ENCODE measurements at places on chromosomes 4 and X.

GRCh38 chr4:97548186-97548585, 595.1 kb downstream of the STPG2 start:
- no peak for DNase-seq

- no peak for DNase-seq
These were observed 11.6 kb downstream of the CXCL13 start for GRCh38 chr4:77617203-77617602.

GRCh38 chr4:83232082-83232481, 52.5 kb downstream of the COQ2 start:
- no peak for DNase-seq

- no peak for DNase-seq
These were observed 2.3 kb downstream of the MPP1 start for GRCh38 chrX:154802947-154803346.

DNA sequence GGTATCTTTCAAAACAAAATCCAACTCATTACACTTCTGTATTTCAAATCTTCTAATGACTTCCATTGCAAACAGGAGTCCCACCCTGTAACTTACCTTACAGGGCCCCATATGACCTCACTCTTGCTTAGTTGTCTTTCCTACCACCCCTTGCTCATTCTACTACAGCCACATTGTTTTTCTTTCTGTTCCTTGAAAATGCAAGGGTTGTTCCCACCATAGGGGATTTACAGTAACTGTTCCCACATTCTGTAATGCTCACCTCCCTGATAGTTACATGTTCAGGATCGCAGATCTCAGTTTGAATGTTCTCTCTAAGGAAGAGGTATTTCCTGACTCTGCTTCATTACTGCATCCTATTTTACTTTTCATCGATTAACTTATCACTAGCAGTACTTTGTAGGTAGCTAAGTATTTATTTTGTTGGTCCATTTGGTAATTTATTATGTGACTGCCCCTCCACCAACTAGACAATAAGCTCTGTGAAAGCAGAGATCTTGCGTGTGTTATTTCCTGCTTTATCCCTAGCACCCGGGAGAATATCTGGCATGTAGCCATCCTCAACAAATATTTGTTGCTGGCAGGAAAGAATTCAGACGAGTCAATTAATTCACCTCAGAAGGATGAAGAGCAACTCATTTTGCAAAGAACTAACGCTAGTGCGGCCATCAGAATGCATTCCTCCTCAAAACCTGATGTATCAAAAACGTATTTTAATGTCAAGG, 21.4 kb downstream of the MAOB start:
- DNase-seq: no peak

DNA sequence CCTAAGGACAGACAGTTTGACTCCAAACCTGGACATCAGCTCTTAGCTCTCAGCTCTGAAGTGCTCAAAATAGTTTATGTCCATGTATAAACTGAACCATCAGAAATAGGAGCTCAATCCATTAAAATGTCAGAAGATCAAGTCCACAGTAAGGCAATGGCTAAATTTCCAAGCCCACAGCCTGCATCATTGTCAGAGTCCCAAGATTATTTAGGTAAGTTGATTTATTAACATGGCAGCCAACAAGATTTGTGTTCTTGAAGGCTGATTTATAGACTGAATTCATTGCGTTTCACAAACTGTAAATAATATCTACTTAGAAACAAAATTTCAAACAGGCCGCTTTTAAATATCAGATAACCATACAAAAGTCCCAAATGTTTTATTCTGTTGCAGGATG, 286.5 kb upstream of the ADGRL3 start:
- no peak for DNase-seq

DNA sequence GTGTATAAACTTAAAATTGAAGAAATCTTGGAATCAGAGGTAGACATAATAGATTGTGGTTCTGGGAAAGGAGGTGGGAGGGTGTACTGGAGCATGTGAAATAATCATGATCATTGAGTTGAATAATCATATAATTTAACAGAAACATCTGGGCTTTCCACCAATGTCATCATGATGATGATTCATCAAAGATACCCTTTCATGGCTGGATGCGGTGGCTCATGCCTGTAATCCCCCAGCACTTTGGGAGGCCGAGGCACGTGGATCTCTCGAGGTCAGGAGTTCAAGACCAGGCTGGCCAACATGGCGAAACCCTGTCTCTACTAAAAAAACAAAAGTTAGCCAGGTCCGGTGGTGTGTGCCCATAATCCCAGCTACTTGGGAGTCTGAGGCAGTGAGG, 6.7 kb upstream of the RUFY3 start:
- DNase-seq: no peak

DNA sequence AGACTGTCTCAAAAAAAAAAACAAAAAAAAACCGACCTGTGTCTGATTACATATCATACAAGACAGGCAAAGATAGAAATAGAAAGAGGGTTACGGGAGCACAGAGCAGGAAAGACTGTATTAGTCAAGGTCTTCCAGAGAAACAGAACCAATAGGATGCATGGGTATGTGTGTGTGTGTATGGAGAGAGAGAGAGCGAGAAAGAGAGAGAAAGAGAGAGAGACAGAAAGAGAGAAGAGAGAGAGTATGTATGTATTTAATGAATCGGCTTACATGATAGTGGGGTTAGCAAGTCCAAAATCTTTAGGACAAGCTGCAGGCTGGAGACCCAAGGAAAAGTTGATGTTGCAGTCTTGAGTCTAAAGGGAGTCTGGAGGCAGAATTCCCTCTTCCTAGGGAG, 7.5 kb upstream of the DDX3X start:
- no peak for DNase-seq

DNA sequence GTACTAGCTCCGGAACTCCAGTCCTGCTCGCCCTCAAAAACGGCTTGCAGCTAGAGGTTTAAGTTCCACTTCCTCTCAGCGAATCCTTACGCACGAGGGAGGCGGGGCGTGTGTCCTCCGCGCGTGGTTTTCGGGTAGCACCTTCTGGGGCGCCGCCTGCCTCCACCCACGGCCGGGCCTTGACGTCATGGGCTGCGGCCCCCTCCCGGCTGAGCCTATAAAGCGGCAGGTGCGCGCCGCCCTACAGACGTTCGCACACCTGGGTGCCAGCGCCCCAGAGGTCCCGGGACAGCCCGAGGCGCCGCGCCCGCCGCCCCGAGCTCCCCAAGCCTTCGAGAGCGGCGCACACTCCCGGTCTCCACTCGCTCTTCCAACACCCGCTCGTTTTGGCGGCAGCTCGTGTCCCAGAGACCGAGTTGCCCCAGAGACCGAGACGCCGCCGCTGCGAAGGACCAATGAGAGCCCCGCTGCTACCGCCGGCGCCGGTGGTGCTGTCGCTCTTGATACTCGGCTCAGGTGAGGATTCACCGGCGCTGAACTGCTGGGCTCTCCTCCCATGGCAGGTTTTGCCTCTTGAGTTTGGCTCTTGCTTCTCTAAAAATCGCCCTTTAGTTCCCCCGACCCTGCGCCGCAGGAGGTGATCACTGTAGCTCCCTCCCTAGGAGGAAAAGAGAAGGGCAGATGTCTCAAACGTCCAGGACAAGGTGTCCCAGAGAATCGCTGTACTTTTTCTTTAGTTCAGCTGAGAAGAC, at the start of gene AREG:
Gene AREG, plus strand, starts transcription at position 246 of the 752 bp plus-strand sequence. Its CDS starts 210 bp downstream, at position 456.
- DNase-seq: peak; percentile 90

GRCh38 chr4:10806953-10807645, 122.5 kb upstream of the CLNK start:
- DNase-seq: no peak

DNA sequence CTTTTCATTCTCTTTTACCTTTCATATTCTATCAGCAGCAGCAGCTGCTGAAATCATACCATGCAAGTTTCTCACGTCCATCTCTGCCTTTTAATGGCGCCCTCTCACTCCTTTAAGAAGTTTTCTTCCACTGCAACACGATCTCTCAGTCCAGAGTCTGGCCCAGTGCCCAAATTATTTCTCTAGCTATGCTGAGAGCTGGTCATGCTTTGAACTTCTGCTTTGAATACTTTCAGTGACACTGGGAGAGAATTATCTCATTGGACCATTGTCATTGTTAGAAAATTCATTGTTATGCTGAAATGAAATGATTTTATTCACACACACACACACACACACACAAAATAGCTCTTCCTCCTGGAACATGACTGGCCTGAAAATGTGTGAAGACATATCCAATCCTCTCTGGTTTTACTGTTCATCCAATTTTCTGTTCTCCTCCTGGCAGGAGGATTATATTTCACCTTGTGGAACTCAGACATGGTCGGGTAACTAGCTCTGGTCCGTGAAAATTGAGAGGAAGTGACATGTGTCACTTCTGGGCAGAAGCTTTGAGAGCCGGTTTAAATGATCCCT, 1.3 kb upstream of the PDHA1 start:
- no peak for DNase-seq

DNA sequence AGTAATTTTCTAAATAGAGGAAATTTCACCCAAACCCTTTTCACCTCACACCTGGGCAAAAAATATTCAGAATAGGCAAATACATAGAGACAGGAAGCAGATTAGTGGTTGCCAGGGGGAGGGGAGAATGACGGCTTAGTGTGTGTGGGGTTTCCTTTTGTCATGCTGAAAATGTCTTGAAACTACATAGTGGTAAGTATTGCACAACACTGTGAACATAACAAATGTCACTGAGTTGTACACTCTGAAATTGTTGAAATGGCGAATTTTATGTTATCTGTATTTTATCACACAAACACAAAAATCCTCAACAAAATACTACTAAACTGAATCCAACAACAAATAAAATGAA, 60.7 kb upstream of the PLAC1 start:
- no peak for DNase-seq

GRCh38 chr4:121464854-121465253, 84.0 kb upstream of the QRFPR start:
- DNase-seq: no peak

DNA sequence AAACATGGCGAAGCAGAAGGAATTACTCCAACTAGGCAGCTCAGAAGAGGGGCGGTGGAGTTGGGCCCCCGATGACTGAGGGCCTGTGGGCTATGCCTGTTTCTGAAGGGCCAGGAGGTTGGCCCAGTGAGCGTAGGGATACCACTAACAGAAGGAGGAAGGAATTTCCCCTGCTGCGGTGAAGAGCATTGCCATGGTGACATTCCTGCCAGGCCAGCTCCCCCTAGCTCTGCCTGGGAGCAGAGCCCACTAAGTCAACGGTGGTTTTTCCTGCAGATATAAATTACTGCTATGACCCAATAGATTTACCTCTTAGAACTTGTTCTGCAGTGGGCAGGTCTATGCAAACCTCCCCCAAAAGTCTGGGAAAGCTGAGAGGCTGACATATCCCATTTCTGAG, 28.9 kb upstream of the HMX1 start:
- no peak for DNase-seq

- no peak for DNase-seq
These were observed 107.0 kb downstream of the ABLIM2 start for GRCh38 chr4:8051644-8052043.

- peak; percentile 11 for DNase-seq
These were observed 65.6 kb downstream of the JAKMIP1 start for GRCh38 chr4:6134612-6135220.

DNA sequence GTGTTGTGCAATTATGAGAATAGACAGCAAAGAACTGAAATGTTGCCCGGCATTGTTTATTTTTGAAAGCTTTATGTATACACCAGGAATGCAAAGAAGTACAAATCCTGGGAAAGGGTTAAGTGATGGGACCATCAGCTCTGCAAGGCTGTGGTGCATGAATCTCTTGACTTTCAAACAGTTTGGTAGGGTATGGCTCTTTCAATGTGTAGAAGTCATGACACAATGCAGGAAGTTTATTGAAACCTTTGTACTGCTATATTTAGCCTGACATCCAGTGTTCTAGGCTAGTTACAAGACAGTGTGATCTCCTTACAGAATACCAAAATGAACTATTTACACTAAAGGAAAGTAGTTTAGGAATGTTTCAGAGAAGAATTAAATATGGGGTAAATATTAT, 206.8 kb upstream of the HAND2 start:
- DNase-seq: no peak

GRCh38 chr4:24769571-24769970, 25.8 kb upstream of the SOD3 start:
- DNase-seq: no peak

DNA sequence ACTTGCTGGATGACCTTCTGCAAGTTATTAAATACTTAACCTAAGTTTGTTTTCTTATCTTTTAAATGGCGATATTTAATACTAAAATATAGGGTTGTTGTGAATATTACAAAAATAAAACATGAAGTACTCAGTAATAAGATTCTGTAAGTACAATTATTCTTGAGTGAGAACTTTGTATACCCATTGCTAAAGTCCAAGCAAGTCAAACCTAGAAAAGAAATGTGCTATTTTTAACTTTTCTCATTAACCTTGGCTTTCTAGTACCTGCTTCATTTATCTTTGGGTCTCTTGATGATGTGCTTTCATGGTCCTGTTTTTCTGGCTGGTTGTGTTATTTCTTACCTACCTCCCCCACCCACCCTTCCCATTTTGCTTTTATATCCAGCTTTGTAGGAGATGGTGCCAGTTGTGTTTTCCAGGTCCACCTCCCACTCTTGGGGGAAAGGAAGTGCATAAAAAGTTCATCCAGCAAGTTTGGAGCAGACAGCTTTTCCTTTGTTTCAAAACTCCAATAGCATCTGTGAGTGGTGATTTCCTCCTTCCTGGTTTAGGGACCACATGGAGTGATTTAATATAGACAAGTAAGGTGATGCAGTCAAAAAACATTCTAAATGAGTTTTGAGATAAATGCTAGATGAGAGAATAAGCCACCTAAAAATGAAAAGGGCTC, 7.5 kb upstream of the CXCL8 start:
- DNase-seq: no peak

DNA sequence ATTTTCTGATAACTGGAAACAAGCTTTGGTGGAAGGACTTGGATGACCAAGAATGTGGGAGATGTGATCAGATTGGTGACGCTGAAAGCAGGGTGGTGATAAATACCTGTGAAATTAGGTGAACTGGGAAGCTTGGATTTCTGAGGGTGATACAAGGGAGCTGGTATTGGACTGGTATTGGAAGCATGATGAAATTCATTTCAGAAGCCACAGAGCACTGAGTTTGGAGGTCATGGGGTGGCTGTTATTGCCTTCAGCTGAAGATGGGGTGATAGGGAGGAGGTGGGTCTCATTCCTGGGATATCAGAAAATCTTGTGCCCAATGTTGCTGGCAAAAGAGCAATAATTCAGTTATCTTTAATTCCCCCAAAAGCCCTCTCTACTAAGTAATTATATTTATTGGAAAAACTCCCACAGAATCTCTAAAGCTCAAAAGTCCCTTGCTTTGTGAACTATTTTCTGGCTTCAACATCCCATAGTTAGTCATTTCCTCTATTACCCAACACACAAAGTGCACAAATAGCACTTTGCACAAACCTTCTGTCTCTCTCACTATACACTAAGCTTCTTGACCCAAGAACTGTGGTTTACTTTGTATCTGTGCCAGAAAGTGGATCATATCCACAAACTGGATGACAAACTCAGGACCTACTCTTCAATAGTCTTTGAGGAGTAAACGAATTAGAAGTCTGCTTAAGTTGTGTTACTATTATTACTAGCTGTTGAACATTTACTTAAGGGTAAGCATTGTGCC, 23.1 kb upstream of the CAMK2D start:
- DNase-seq: no peak

GRCh38 chr4:112860830-112861690, 188.4 kb upstream of the ANK2 start:
- DNase-seq: no peak
